AML-193 (cell line): ENCODE measurements at places on chromosomes 3 and 15.
A peak's percentile ranks its signal among the peaks of the same experiment; 100 is the strongest.

- no peak for DNase-seq
Observed at GRCh38 chr3:133863911-133864310, 31.8 kb downstream of the RAB6B start.

DNA sequence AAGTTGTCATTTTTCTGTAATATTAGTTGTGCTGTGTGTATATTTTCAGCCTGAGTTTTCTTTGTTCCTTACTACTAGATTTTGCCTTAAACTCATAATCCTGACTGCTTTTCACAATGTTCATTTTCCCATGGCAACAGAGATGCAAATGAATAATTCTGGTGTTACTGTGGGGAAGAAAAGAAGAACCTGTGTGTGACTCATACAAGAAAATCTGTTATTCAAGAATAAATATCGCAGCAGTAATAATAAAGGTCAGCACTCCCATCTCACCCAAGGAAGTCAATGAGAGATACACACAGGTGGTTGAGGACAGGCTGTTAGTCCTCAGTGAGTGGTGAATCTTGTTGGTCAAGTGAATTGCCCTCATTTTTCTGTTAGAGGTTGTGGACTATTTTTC is 656.6 kb upstream of the NAALADL2 start:
- DNase-seq, result no peak

GRCh38 chr3:161875483-161875882 is 378.9 kb downstream of the OTOL1 start:
- DNase-seq, result no peak

DNA sequence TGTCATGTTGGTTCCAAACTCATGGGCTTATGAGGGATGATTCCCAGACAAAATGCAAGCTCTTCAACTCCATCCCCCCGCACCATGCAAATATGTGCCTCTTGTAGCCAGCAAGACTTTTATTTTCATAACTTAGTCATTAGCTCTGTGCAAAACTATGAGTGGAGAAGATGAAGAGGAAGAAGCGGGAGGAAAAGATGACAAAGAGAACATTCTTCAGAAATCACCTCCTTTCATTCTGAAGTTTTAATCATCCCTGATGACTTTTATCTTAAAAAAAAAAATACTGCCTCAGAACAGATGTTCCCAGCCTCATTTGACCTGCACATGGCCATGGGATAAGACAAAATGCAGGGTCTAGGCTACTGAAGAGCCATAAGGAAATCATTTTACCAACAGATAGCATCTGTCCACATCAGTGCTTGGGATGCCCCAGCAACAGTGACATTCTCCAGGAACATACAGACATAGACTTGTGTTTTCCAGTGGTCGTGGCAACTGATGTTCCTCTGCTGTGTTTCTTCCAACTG is 145.5 kb downstream of the WNT5A start:
- no peak for DNase-seq

DNA sequence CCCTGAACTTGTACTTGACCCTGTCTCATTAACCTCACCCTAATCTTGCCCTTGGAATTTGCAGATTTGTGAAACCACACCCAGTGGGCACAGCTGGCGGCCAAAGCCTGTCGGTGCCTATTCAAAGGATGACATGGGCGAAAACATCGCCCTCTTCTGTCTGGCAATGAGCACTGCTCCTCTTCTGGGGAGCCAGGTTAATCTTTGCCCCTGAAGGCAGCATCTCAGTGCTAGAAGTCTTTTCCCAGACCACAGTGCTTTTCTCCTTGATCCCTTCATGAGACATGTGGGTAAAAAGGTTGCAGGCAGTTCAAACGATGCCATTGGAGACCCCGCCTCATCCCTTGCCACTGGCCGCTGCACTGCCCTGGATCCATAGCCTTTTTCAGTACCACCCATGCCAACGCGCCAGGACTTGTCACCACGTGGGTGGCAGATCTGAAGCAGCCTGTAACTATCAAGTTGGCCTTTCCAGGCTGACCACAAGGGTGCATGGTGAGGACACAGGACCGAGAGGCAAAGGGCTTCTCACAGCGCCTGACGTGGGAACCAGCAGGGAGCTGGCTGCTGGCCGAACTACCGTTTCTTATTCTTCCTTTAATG is 6.5 kb upstream of the DNASE1L3 start:
- DNase-seq, result peak; percentile 93
